CD4-positive, alpha-beta T cell (primary cell): ENCODE measurements at places on chromosomes 1 and 21.

GRCh38 chr1:179921472-179921871, 33.1 kb upstream of the CEP350 start:
- no peak for DNase-seq

DNA sequence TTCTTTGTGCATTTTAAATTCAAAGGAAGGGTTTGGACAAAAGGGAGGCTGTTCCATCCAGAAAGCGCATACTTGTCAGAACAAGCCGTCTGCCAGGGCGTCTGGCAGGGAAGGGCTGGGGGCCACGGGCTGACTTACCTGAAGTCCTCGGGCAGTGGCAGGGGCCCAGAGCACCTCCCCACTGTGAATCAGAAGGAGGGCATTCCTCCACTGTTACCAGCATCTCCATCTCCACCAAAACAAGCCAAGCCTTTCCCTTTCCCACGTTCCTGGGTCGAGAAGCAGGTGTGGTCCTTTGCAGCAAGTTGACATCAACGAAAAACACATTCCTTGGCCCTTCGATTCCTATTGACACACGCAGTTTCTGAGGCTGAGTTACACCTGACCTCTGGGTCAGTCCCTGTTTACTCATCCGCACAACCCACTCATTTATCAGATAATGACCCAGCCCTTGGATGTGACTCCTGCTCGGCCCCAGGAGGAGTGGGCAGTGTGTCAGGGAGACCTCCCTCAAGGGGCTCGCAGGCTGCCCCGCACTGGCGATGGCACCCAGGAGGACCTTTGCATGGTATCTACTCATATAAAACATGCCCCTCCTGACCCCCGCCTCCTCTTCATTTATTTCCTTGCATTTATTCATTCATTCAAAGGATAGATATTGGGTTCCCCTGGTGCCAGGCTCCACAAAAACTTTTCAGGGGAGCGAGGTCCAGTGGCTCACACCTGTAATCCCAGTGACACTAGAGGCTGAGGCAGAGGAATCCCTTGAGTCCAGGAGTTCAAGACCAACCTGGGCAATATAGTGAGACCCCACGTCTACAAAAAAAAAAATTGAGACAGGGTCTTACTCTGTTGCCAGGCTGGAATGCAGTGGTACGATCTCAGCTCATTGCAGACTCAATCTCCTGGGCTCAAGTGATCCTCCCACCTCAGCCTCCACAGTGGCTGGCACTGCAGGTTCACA, 60.2 kb downstream of the TOMM20 start:
- DNase-seq: no peak

DNA sequence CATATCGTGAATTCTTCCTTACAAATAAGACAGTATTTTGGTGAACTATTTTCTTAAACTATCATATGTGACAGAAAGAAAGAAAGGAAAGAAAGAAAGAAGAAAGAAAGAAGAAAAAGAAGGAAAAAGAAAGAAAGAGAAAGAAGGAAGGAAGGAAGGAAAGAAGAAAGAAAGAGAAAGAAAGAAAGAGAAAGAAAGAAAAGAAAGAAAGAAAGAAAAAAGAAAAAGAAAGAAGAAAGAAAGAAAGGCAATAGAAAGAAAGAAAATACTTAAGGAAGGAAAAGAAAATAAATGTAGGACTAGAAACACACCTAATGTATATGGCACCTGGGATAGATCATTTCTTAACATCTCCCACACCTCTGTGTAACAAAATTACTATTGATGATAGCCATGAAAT, 120.4 kb downstream of the PLA2G4A start:
- no peak for DNase-seq

DNA sequence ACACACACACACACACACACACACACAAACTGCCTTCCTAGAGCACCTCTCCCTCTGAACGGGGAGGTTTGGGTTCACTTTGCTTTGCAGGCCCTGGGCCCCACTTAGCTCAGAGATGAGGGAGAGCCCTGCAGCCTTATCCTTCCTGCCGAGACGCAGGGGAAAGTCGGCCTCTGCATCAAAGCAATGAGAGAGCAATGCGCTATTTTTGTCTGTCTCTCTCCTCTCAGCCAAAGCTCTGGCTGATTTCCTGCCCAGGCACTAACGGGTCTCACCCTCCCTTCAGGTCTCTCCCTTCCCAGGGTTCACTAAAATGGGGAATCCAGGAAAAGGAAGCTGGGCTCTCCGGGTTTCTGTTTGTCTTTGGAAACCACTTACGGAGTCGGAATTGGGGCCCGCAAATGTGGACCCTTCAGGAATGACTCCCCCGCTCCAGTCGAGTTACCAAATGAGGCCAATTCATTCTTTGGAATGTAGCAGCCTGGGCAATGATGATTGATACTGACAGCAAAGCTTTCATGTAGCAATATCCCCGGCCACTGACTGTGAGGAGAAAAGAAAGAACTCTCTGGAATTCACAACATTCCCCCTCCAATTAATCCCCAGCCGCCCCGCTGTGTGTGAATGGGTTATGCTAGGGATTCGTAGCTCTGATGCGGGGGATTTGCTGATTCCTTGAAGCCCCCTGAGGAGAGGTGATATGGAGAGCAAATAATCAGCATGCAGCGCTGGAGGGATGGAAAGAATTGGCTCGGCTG, 61.5 kb upstream of the WLS start:
- no peak for DNase-seq

- DNase-seq: no peak
Measured at GRCh38 chr1:86205741-86206140, 49.2 kb upstream of the COL24A1 start.

DNA sequence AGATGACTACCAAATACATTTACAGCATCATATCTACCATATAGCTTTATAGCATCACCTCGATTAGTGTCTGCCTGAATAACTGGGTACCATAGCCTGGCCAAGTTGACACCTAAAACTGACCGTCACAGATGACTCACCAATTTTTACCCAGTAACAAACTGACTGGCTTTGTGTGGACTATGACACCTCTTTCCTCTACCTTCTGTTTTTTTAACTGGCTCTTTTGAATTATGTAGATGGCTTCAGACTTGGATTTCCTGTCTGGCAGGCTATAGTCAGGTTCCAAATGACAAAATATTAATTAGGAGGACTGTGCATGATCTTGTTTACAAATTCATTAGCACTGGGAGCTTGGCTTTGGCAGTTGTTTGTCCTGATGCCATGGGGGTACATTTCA, 360.3 kb downstream of the TGFB2 start:
- no peak for DNase-seq

DNA sequence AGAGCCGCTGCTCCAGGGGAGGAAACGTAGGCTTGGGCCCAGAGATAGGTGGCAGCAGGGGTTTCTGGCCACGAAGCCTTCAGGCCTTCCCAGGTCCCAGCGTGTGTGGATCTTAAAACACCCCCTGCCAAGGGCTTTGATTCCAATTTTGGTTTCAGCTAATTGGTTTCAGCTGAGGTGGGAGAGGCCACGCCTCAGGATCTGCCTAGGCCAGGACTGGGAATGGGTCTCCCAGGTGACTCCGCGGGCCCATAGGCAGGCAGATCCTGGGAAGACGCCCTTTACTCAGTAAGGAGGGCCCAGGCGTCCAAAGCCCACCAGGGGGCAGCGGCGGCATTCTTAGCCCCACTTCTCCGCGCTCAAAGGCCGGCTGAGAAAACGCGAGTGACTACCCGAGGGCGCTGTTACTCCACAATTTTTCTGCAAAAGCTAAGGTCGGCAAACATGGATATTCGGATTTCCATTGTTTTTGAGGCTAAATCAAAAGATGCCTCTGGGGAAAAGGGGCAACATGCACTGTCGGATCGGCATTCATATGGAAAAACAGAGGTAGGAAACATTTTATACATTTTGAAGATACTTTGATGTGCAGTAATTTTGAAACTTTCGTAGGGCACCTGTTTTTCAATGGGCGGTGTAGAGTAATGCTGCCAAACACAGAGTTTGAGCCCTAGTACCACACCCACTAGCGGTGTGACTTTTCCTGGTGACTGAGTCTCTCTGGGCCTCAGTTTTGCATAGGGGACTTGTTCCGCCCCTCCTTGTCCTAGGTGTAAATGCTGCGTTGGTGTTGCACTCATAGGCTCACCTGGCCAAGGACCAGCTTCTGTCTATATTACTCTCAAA, 31.8 kb upstream of the BCL10 start:
- peak; percentile 51 for DNase-seq
